GM23248 (cell line): ENCODE measurements at places on chromosomes 12 and 14. TPM values are rescaled to one million over a fixed set of nuclear protein-coding genes. Genes with fewer than 3 reads are reported as not detected.

The KCNJ8 gene
- 17.8 and 19.6 TPM in 2 replicates for total RNA-seq

The CLEC4A gene
- not detected in 2 replicates for total RNA-seq

The RFC5 gene
- 13.0 and 21.4 TPM in 2 replicates for total RNA-seq

The KLRC3 gene
- not detected in 2 replicates for total RNA-seq

The AKT1 gene
- total RNA-seq, result 154 and 164 TPM in 2 replicates

The PLEKHD1 gene
- total RNA-seq, result not detected in 2 replicates

The CAMKK2 gene
- 15.9 and 20.1 TPM in 2 replicates for total RNA-seq

The ADAM21 gene
- 0.97 TPM in 1 of 2 replicates, not detected in the other for total RNA-seq

The CIROP gene
- not detected in 2 replicates for total RNA-seq

The SLC5A8 gene
- total RNA-seq, result not detected in 2 replicates

The DIO3 gene
- total RNA-seq, result not detected in 2 replicates

The FAM222A gene
- 0.89 and 0.97 TPM in 2 replicates for total RNA-seq
